CD8-positive, alpha-beta memory T cell (primary cell): ENCODE measurements at places on chromosomes 3 and 15.

GRCh38 chr3:53729618-53730017, 116.6 kb downstream of the CHDH start:
- no peak for DNase-seq

DNA sequence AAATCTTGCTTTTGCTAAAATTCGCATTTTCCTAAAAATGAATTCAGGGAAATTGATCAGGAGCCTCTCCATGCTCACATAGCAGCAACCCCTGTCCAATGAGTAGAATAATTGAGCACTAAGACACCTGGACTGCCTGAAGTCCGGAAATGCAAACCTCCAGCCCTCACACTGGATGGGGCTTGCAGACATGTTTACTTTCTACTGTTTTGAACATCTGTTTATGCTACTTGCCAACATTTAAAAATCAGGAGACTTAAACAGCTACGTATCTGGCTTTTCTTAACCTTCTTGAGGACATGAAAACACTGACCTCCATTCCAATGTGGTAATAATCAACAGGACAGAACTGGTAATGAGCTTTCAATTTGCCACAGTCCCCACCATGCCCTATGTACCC, 184.4 kb downstream of the SHOX2 start:
- DNase-seq = no peak

- DNase-seq = no peak
Measured at GRCh38 chr3:174986685-174987084, 127.6 kb downstream of the NAALADL2 start.

DNA sequence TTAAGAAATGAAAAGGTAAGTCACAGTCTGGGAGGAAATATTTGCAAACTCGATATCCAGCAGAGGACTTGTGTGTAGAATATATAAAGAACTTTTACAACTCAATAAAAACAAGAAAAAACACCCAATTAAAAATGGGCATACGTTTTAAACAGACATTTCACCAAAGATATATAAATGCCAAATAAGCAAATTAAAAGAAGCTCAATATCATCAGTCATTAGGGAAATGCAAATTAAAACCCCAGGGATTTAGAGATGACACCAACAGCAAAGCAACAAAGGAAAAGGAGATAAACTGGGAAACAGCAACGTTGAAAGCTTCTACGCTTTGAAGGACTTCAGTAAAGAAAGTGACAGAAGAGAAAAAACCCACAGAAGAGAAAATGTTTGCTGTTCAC, 132.3 kb downstream of the NUP210 start:
- no peak for DNase-seq

DNA sequence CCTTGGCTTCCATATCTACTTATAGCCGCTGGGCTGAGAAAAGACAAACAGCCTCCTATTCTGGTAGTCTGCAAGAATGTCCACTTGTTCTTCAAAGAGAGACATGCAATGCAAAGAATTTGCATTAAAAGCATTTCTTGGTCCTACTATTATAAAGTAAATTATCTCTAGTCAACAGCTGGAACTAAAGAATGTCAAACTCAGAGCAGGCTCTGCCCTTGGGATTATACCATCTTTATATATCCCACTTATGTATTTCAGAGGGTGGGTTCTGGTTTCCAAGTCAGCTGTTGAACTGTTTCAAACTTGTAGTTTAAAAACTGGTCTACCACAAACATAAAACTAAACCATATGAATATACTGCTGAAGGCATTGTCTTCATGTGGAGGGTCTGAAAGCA, 7.0 kb upstream of the ACTC1 start:
- DNase-seq = no peak

- no peak for DNase-seq
Measured at GRCh38 chr3:63470745-63471144, 181.7 kb upstream of the SNTN start.

- no peak for DNase-seq
Measured at GRCh38 chr3:163951397-163951987, 1126.8 kb downstream of the SI start.

GRCh38 chr15:68495981-68496705, 64.2 kb upstream of the ITGA11 start:
- DNase-seq = no peak

DNA sequence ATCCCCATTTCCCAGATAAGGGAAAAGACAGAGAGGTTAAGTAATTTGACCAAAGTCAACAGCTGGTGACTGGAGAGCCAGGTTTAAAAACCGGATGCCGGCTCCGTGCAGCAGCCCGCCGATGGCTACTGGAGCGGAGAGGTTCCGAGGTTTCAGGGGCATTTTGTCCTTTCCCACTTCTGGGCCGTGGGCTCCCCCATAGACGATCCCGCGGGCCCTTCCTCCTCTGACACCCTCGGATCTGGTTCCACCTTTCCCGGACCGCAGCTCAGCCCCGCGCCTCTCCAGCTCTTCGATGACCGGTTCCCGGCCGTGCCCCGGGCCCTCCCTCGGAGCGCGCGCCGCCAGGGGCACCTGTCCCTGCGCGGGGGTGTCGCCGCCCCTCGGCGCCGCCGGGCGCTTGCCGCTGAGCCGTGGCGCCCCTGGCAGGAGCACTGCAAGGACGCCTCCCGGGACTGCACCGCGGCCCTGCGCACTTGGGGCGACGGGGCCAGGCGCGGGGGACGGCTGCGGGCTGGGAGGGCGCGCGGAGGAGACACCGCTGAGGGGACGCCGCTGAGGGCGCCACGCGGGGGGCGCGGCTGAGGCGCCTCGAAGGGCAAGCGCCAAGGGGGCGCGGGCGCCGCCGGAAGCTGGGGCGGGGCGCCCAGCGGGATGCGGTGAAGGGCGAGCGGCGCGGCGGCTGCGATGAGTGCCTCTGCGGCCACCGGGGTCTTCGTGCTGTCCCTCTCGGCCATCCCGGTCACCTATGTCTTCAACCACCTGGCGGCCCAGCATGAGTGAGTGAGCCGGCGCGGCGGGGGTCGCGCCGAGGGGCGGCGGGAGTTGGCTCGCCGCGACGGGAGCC, at the start of gene TM6SF1:
Gene TM6SF1 (plus strand): TSS at position 652 of the 847 bp plus-strand sequence. CDS start 36 bp downstream, at position 688.
- DNase-seq = no peak
